ENCODE measurements at places on chromosomes 4 and X. TPM values are rescaled to one million over a fixed set of nuclear protein-coding genes. Genes with fewer than 3 reads are reported as not detected.

DNA sequence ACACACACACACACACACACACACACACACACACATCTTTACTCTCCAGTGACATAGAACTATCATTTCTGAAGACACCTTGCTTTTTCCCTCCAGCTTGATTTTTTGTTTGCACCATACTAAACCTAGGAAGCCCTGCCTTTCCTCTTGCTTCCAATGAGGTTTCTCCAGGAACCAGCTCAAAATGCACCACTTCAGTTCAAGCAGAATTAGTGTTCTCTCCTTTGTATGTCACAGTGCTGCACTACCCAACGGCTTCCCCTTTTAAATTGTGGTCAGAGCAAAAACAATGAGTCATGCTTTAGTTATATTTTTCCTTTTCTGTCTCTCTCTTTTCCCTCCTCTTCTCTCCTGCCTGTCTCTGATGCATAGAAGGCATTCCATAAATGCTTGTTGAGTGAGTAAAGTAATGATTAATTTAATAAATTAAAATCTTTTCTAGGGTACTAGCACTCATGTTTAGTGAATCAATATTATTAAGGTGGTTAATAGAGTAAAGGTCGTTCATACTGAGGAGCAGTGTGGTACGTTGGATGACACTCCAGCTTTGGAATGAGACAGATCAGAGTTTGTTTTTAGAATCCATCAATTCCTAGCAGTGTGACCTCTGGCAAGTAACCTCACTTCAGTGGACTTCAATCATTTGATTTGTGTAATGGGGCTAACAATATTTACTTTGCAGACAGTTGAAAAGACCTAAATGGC is 5.9 kb downstream of the RTL3 start:
- DNase-seq, result no peak

The ELOVL6 gene
- 0.36 TPM for total RNA-seq

DNA sequence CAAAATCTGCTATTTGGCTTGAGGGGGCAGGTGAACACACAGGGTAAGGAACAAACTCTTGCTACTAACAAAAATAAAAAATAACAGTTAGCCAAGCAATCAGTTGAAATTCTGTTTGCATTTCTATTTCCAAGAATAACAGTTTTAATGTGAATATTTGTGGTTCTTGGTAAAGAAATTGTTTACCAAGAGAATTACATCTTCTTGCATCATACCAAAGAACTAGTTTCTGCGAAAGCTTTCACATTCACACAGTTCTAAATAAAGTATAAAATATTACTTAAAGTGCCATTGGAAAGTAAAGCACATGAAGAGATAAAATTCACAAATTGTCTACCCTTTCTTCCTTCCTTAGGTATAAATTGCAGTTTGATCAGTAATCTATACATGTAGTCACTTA is 54.4 kb downstream of the KLHL4 start:
- DNase-seq, result no peak

DNA sequence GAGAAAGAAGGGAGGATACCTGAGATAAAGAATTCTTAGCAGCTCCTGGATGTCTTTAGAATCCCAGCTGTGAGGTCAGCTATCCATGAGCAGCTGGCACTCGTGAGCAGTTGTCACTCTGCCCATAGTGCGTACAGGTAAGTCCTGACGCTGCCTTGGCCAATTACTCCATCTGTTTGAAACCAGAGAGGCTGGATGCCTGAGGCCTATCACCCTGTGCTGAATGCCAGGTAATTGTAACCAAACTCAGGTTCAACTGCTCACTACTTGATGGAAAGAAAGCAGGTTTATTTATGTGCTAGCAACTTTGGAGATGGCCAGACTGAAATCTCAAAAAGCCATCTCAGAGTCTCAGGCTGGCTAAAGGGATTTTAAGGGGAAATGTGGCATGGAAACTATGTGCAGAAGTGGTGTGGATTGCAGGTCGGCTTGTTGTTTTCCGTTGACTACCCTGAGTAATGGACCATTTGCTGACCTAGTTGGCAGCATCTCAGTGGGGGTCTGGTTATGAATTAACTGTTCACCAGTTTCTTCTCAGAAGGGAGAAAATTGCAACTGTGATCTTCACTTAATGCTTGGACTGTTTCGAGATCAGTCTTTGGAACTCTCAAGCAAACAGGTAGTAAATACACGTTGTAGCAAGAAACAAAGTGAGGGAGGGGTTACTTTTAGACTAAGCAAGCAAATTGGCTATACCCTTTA is 1614.0 kb upstream of the PCDH10 start:
- no peak for DNase-seq

DNA sequence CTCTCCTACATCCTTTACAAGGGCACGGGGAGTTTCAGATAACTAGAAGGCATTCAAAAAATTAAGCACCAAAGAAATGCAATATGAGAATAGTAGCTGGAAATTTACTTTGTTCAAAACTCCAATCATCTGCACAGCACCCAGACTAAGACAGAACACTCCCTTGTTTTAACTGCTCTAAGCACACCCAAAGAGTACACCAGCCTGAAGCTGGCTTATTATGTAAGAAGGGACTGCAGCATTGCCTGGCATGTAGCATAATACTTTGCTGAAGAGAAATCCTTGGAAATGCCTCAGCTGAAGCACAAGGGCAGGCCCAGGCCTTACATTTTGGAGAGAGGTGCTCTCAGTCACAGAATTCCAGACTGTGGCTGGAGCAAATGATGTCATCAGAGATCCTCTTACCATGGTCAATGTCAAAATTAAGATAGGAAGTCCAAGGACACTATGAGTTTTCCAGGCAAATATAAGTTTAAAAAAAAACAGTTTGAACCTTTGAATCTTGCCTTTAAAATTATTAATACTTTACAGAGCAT is 14.8 kb downstream of the ARHGEF6 start:
- no peak for DNase-seq

DNA sequence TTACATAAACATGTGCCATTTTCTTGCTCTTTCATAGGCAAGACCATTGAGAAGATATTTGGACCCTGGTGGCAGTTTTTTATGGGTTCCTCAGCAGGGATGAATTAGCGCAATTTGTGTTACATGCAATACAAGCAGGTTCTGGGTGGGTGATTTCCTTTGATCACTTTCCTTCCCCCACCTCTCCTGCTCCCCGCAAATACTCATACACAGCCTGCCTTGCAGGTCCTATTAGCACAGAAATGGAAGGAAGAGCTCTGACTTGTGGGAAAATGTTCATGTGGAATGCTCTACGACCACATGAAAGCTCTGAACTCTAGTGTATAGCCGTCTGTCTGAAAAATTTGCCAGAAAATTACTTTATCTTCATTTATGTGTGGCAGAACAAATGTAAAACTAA is 361.0 kb upstream of the FAT1 start:
- DNase-seq, result no peak

DNA sequence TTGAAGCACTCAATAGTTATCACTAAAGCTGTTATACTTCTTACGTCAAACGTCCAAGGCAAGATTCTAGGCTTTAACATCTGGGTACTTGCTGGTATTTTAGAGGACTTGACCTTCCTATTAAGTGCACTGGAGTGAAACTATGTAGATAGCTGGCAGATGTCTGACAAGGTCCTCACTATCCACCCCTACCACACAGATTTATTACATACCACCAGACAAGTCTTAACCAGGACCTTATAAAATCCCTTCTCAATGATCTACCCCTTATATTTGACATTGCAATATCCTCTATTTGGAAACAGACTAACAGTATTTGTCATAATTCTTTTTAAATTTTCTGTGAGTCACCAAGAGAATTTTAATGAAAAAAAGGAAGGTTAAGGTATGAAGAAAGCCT is 78.8 kb downstream of the PDGFC start:
- DNase-seq, result no peak

The CENPI gene
- 2.3 TPM for total RNA-seq

The PRSS12 gene
- 0.35 TPM for total RNA-seq

GRCh38 chr4:38510201-38510600 is 153.8 kb upstream of the KLF3 start:
- no peak for DNase-seq

DNA sequence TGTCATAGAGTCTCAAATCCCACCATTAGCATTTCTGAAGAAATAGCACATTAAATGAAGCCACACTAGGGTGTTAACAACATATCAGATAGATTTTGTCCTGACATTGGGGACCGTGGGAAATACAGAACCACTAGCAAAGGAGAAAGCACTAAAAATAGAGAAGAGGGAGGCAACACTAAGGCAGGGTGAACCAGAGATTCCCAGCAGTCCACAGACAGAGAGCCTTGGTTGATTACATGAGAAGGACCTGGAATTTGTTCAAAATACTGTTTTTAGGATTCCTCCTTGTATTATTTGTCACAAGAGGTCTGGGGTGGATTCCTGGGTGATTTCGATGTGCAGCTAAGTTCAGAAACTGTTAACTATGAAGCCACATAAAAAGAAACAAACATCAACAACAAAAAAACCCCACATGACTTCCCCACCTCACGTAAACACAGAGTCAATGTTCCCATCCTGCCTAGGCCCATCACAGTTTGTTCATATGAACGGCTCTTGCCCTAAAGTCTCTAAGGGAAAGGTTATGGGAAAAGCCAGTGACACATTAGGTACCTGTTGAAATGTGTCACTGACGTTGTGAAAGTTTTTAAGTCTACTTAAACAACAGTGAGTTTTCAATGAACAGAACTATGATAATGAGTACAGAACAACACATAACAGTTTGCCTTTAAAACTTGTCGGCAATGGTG is 23.6 kb upstream of the GRSF1 start:
- DNase-seq, result no peak

- no peak for DNase-seq
Measured at GRCh38 chr4:70356185-70356584, 4.4 kb upstream of the SMR3A start.

GRCh38 chrX:154059231-154059630 is 38.3 kb downstream of the MECP2 start:
- no peak for DNase-seq

The VBP1 gene
- total RNA-seq, result 29.6 TPM

DNA sequence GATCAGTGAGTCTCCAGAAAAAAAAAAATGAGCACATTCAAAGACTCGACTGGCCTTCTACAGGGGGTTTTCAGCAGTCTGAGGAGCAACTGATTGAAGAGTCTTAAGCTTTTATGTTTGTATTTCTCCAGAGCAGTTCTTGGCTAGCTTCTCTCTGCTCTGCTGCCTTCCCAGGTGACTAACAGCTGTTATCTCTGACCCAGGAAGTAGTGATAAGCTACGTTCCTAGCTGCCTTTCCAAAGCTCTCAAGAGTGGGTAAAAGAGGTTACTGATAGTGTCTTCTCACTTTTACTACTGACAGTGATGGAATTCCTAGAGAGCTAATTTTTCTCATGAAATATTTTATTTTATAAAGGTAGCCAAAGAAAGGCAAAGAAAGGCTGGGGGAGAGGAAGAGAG is 66.6 kb downstream of the ENOX2 start:
- DNase-seq, result no peak

DNA sequence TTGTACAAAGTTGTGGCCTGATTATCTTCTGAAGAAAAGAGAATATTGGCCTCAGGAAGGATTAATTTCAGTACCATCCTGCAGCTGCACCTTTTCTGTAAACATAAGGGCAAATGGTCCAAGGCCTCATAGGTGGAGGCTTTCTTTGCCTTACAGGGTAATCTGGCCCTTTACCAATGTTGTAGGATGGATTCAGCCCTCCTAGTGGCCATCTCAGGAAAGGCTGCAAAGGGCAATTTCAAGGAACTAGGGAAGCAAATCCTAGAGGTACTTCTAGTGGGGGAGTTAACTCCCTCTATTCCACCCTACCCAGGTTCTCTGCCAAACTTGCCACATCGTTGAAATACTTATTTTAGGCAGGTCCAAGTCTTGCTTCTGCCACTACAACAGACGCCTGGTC is 57.6 kb downstream of the UGT2B11 start:
- DNase-seq, result no peak

The RAB9B gene
- 3.7 TPM for total RNA-seq

DNA sequence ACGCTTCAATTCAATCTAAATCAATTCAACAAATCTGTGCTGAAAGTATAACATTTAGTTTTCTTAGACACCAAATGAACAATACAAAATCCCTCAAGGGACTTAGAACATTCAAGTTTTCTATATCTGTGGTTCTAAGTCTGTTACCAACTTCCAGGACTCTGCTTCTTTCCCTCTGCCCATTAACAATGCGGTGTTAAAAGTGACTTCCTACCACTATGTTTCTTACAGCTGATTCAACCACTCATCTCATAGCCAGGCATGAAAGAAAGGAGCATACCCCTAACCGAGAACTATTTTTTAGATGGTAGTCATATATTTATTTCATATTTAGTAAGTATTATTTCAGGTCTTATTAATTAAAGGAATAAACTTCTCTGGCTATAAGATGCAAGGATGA is 38.9 kb downstream of the PPA2 start:
- no peak for DNase-seq

DNA sequence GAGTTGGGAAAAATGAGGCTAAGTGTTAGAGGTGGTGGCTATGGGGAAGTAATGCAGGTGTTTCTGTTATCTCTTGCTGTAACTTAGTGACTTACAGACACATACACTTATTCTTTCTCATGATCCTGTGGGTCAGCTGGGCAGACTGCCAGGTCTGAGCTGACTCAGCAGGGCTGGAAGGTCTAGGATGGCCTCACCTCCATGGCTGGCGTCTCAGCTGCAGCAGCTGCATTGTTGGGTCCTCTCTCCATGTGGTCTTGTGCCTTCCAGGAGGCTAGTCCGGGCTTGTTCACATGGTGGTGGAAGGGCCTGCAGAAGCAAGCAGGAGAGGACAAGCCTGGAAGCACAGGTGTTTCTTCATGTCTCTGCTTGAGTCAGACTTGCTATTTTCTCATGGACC is 172.7 kb downstream of the NHS start:
- peak; percentile 38 for DNase-seq

GRCh38 chr4:2757426-2757825 is 1.3 kb upstream of the TNIP2 start:
- DNase-seq, result no peak

GRCh38 chr4:10366628-10367027 is 90.6 kb downstream of the ZNF518B start:
- no peak for DNase-seq

GRCh38 chr4:190014771-190015537 is 12.1 kb downstream of the FRG2 start:
- no peak for DNase-seq

The FRMPD4 gene
- not detected for total RNA-seq

The ANXA3 gene
- total RNA-seq, result 63.5 TPM

DNA sequence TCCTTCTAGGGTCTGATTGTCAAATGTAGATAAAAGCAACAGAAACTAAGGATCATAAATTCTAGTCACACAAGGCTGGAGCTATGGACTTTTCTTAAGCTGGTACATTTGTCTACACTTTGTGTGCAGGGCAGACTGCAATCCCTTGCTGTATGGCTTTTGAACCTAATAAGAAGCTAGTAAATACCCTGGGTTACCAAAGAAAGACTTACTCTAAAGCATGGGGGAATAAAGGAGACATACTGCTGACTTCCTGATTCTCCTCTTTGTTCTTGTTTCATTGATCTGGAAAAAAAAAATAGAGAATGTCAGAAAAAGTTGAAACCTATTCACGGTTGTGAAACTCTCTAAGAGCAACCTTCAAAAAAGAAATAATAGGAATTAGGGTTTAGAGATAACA is 216.6 kb upstream of the TLL1 start:
- no peak for DNase-seq

The SPATA4 gene
- total RNA-seq, result 0.26 TPM

- no peak for DNase-seq
Measured at GRCh38 chr4:18850867-18851266, 829.3 kb upstream of the LCORL start.

Measured in ovary (tissue), 10 donors.